ENCODE measurements at places on chromosomes 1 and 21.

GRCh38 chr1:225963735-225964530, 22.9 kb upstream of the LEFTY2 start:
- no peak for DNase-seq

DNA sequence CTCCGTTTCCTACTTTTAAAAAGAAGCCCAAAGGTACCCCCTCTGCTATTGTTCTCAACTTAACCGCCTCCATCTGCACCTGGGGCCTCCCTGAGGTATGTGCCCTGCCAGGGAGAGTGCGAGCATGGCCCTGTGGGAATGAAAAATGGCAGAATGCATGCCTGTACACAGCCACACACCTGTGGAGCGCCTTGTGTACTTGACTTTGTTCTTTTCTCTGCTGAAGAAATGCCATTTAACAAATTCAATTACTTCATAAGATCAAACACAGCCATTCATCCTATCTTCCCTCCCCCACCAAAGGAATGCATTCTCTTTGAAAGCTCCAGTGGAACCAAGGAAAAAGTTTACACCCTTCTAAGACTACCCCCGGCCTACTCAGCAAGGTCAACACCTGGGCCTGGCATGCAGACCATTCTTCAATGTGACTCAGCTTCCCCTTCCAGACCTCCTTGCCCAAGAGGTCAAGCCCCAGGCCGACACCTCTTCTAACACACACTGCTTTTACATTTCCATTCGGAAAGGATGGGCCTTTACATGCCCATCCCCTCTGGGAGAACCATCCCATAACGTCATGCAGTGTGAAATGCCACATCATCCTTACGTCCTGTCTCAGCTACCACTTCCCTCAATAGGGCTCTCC, 123.7 kb downstream of the SMYD2 start:
- no peak for DNase-seq

DNA sequence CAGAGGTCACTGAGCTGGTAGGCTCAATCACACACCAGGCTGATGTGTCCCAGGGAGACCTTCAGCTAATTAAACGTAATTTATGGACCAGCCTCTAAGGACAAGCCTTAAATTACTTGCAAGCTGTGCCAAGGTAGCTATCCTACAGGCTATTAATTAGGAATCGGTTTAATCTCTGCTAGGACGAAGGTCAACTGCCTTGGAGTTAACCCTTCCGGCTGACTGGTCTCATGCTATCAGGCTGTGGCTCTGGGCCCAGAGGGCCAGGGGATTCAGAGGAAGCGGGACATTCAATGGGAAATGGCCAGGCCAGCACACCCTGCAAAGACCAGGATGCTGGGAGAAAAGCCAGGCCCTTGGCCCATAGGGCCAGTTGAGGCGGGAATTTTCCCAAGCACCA, 19.0 kb downstream of the DHRS3 start:
- DNase-seq, result no peak

GRCh38 chr1:209458921-209459320, 124.6 kb upstream of the CAMK1G start:
- no peak for DNase-seq

DNA sequence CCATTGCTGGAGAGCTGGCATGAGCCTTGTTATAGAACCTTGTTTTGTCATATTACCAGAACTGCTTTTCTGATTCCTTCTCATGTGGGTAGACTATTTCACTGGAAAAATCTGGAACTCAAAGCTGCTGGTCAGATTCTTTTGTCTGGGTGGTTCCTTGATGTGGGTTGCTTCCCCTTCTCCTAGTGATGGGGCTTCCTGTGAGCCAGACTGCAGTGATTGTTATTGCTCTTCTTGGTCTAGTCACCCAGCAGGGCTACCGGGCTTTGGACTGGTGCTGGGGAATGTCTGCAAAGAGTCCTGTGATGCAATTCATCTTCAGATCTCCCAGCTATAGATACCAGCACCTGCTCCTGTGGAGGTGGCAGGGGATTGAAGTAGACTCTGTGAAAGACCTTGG, 59.4 kb downstream of the GPR137B start:
- no peak for DNase-seq

GRCh38 chr1:119941392-119941791, 45.1 kb upstream of the ADAM30 start:
- DNase-seq, result no peak

GRCh38 chr1:203464226-203464625, 11.4 kb upstream of the PRELP start:
- no peak for DNase-seq

DNA sequence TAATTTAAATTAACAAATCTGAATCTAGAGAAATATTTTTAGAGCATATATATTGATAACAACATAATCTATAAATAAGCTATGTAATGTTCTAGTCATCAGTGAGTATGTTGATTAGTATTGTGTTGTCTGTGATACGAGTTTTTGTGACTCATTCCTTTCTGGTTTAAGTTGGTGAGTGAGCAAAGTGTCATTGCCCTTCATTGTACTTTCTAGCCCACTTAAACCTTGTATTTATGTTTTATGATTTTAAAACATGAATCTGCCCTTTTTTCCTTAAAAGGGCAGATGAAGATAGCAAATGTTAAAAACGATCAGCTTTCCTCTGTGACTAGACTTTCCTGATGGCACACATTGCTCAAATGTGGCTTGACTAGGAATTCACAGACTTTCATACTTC, 38.5 kb downstream of the MACO1 start:
- no peak for DNase-seq

DNA sequence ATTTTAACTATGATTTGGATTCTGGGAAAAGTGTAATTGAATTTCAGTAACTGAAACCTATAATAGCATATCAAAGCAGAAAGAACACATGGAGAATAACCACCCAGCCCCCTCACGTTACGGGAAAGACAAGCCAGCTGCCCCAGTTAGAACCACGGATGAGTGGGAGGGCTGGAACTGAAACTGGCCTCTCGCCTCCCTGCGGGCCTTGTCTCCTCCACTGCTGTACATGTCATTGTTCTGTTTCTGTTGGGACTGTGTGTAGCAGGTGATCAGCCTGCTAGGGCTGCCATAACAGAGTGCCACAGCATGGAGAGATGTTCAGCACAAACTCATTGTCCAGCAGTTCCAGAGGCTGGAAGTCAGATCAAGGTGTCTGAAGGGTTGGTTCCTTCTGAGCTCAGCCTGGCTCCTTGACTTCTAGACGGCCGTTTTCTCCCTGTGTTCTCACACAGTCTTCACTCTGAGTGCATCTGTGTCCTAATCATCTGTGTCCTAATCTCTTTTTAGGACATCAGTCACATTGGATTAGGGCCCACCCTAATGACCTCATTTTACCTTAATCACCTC, 52.4 kb downstream of the MAP3K21 start:
- DNase-seq, result no peak

GRCh38 chr1:4045397-4046010, 145.4 kb upstream of the C1orf174 start:
- DNase-seq, result no peak

DNA sequence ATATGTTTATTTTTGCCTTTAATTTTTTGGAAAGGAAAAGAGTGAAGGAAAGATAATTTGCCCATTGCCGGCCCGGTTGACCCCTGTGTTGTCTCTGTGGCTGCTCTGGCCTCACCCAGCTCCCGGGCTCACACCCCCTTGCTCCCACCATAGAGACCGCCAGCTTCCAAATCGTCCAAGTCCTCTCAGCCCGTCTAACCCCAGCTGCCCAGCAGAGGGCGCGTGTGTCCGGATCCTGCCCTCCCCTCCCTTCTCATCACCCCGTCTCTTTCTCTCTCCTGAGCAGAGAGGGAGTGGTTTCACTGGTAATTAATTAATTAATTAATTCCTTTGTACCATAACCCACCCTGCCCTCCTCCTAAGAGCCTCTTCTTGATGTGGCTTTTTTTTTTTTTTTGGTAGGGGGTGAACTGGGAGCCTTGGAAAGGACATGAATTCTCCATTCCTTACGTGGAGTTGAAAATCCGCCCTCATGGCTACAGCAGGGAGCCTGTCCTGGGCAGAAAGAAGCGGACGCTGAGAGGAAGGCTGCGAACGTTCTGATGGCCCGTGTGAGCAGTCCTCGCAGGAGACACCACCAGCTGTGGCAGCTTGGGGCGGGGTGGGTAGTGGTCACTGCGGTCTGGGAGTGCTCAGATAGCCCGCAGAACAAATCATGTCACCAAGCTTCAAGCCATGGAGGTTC, 45.9 kb downstream of the KIAA0040 start:
- peak; percentile 25 for DNase-seq

DNA sequence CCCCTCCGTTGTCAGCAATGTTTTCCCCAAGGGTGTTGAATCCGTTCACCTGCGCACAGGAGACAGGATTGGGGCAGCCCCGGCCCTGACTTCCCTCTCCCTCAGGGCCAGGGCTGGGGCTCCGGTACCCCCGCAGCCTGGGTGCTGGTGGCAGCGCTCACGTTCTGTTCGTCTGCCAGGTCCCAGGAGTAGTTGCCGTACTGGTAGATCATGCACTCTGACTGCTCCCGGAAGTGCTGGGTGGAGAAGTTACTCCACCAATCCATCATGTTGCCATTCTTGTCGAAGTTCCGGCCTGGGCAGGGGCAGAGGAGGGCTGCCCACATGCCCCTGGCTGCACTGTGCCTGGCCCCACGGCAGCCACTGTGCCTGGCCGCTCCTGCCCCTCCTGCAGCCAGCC, 6.1 kb downstream of the PRXL2B start:
- no peak for DNase-seq

DNA sequence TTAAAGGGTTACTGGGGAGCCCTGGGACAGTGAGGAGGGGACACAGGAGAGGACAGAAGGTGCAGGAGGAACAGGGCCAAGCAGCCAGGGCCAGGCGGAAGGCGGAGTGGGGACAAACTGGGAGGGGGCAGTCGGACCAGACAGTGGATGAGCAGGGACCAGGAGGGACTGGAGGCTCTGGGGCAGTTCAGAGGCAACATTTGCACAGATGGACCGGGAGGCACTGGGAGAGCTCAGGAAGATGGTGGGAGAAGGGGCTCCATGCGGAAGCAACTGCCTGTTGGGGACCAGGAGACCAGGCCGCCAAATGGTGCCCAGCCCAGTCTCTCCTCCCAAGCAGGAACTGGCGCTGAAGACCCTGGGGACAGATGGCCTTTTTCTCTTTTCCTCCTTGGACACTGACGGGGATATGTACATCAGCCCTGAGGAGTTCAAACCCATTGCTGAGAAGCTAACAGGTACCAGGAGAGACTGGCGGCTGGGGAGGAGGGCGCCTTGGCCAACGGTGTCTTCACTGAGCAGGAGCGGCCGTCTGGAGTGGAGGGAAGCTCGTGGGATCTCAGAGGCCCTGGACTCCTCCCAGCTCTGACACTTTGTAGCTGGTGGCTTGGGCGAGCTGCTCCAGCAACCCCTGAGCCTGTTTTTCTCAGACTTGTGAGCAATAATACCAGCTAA, 847 bp downstream of the SELENON start:
- DNase-seq, result no peak

DNA sequence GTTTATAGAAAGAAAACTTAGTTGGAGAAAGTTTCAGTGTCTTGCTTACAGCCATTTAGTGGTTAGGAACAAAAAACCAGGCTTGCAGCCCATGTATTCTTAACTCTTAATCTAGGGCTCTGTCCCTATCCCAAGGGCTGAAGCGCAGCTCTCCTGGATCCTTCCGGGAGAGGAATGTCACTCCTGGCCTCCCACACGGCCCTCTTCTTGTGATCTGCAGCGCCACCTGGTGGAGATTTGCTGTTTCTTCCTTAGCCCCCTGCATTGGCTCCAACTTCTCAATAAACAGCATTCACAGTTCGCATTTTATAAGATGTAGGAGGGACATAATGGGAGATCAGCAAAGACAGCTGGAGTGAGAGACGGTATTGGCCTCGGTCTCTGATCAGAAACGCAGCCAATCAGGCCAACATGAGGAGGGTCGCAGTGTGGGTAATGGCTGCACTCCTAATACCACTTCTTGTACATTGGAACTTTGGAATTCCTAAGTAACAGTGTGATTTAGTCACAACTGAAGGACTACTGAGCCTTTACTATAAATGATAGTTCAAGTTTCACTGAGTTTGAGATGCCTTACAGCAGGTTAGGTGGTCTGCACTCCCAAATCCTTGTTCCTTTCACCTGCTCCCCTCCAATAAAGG, 283.4 kb downstream of the ASTN1 start:
- DNase-seq, result peak; percentile 46

GRCh38 chr1:155809088-155809487, 47.9 kb downstream of the GON4L start:
- no peak for DNase-seq

- no peak for DNase-seq
Observed at GRCh38 chr21:16755061-16755460, 757.8 kb upstream of the CXADR start.

Measured in hippocampal formation (tissue), 2 donors.